MG63 (cell line): ENCODE measurements at places on chromosomes 16 and 17.

DNA sequence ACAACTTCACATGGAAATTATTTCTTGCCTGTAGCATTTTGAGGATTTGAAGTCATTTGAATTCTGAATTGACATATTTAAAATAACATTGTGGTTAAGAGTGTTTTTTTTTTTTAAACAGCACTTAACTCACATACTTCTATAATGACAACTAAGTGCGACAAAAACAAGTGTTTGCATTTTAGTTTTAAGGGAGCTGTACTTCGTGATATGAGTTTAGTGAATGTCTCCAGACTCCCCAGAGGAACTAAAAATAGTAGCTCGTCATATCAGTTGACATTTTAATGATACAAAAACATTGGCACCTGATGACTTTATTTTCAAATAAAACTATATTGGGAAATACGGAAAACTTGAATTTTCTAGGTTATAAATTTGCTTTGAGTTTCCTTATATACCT is 389.6 kb upstream of the MON1B start:
- DNase-seq, result no peak

- DNase-seq, result no peak
Measured at GRCh38 chr17:78113804-78114785, 14.5 kb downstream of the TMC6 start.

GRCh38 chr17:7177954-7178477 is 1.2 kb downstream of the ASGR1 start:
- DNase-seq, result peak; percentile 14

- no peak for DNase-seq
Measured at GRCh38 chr17:46143827-46144236, 49.4 kb downstream of the KANSL1 start.

DNA sequence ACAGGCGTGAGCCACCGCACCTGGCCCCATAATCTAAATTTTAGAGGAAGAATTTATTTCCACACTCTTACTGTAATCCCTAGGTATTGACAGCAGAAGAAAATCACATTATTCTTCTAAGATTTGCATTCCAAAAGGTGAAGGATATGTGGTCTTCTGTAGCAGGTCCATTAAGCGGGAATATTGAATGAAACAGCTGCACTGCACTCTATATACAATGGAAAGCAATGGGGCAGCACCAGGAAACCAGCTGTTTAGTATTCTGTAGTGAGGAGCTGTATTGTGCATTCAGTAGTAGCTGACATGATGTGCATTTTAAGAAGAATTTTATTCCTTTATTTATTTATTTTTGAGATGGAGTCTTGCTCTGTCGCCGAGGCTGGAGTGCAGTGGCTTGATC is 49.6 kb downstream of the PSMD12 start:
- no peak for DNase-seq

DNA sequence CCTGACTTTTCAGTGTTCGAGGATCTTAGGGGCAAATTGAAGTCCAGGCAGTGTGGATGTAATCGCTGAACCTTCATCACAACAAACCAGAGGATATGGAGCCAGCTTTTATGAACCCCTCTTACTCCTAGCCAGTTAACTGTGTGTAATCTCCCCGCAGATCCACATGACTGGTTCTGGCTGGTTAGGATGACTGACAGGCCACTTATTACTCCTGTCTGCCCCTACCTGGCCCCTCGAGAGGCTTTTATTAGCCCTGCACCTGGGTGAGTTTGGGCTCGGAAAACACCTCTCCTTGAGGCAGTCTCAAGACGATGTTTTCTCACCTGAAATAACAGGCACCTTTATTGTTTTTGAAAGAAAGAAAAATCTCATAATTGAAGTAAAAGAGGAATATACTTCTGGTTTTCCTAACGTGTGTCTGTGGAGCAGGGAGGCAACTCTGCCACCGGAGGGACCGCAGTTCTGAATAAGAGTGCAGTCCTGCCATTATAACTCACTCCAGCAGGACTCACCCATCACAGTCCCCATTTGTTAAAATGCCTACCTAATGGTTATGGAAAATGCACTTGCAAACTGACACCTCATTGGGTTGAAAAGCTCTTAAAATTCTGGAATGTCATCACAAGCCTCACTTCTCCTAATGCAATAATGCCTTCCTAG is 291.9 kb upstream of the N4BP1 start:
- DNase-seq, result no peak

DNA sequence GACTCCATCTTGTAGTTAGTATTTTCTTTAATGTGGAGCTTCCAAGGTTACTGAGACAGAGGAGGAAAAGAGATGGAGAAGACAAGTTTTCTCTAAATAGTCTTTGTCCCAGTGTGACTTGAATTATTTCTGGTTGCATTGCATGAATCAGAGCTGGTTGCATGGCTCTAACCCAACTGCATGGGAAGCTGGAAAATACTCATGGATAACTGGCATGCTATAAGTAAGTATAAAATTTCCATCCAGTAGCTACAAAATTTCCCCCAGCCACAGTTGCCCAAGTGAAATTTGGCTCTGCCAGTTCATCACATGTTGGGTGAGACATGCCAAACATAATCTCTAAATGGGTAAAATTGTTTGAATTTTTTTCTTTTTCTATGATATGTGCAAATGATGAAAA is 1161.5 kb downstream of the CDH11 start:
- no peak for DNase-seq

DNA sequence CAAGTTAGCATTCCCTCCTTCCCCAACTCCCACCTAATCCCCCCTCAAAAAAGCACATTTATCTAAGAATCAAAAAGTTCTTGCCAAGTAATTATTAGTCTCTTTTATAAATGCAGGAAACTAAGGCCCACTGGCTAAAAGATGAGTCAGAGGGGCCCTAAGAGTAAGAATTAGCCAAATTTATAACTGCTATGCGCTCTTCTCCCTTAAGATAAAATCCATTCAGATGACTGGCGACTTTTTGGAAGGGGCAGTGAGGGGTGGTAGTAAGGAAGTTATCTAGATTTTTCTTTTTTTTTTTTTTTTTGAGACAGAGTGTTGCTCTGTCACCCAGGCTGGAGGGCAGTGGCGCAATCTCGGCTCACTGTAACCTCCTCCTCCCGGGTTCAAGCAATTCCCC is 17.1 kb downstream of the ZNF652 start:
- DNase-seq, result no peak

GRCh38 chr17:41475421-41475820 is 5.5 kb downstream of the KRT35 start:
- DNase-seq, result no peak

GRCh38 chr16:75012380-75013081 is 13.7 kb downstream of the ZNRF1 start:
- DNase-seq, result no peak

DNA sequence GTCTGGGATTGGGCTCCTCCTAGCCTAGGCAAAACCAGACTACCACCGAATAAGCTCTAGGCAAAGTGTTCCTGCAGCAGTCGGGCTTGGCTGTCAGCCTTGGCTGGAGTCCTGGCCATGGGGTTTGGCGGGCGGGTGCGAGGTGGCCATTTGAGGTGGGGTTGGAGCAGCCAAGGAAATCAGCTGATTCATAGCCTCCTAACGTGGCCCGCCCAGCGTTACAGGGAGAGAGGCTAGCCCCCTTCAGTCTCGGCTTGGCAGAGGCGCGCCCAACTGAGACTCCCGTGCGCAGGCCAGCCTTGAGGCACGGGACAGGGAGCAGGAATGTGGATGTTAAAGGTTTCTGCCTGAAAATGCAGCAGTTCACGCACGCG is 1.9 kb downstream of the PMP22 start:
- DNase-seq, result peak; percentile 42
